Cardiac atrium fibroblast (primary cell): ENCODE measurements at places on chromosomes 4 and X. TPM values are rescaled to one million over a fixed set of nuclear protein-coding genes. Genes with fewer than 3 reads are reported as not detected.

CT45A5 gene
- not detected in 2 replicates for total RNA-seq

FNIP2 gene
- 7.9 and 8.1 TPM in 2 replicates for total RNA-seq

CXCL3 gene
- total RNA-seq, result 7.0 and 46.5 TPM in 2 replicates

TMPRSS11D gene
- not detected in 2 replicates for total RNA-seq

FRG2 gene
- total RNA-seq, result not detected in 2 replicates

LRCH2 gene
- 0.72 and 0.81 TPM in 2 replicates for total RNA-seq

TAF7L gene
- not detected in 2 replicates for total RNA-seq

C4orf50 gene
- not detected in 2 replicates for total RNA-seq

GPR34 gene
- not detected in 2 replicates for total RNA-seq

BTC gene
- total RNA-seq, result not detected in 2 replicates

AWAT2 gene
- total RNA-seq, result not detected in 2 replicates

ZFP42 gene
- 0.18 TPM in 1 of 2 replicates, not detected in the other for total RNA-seq

RS1 gene
- total RNA-seq, result not detected in 2 replicates

SOWAHB gene
- total RNA-seq, result not detected in 2 replicates

XK gene
- under 0.01 and 0.32 TPM in 2 replicates for total RNA-seq

USP17L24 gene
- total RNA-seq, result not detected in 2 replicates

EMCN gene
- 6.7 and 8.3 TPM in 2 replicates for total RNA-seq
